ENCODE measurements at places on chromosomes 12 and 14. TPM values are rescaled to one million over a fixed set of nuclear protein-coding genes. Genes with fewer than 3 reads are reported as not detected.
A peak's percentile ranks its signal among the peaks of the same experiment; 100 is the strongest.

DNA sequence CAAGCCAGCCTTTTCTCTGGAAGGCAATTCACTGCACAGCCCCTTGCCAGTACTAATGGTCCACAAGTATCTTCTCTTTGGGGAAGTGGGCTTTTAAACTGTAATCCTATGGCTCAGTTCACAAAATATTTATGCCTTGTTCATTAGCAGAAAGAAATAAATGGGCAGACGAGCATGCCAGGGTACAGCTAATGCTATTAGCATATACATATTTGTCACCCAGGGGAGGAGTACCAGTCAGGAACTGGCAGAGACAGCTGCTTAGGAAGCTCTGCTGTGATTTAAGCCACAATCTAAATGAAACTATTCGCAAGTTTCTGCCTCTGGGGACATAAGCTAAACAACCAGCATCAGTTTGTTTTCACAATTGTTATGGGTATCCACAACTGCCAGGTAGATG lies 113.4 kb upstream of the CCDC198 start:
- no peak for DNase-seq

GRCh38 chr14:48504921-48505320 lies 829.5 kb upstream of the MDGA2 start:
- DNase-seq, result no peak

GRCh38 chr12:59472273-59472672 lies 123.6 kb upstream of the SLC16A7 start:
- DNase-seq, result no peak

DNA sequence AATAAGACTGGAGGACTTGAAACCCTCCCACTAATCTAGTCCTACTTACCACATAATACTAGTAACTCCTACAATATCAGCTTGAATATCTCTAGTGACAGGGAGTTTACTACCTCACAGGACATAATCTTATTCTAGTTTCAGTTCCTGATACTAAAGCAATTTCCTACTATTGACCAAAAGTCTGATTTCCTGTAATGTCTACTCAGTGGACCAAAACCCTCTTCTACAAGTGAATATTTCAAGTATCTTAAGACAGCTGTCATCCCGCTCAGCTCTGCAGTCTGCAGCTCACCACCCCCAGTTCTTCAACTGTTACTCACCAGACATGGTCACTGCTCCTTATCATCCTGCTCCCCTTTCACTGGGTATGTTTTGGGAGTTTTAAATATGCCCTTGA lies 70.8 kb upstream of the TMCC3 start:
- no peak for DNase-seq

- DNase-seq, result peak; percentile 93
These were observed 23.7 kb upstream of the SLC2A3 start for GRCh38 chr12:7959701-7960121.

- no peak for DNase-seq
These were observed 216.2 kb upstream of the ABCD2 start for GRCh38 chr12:39835517-39836489.

DNA sequence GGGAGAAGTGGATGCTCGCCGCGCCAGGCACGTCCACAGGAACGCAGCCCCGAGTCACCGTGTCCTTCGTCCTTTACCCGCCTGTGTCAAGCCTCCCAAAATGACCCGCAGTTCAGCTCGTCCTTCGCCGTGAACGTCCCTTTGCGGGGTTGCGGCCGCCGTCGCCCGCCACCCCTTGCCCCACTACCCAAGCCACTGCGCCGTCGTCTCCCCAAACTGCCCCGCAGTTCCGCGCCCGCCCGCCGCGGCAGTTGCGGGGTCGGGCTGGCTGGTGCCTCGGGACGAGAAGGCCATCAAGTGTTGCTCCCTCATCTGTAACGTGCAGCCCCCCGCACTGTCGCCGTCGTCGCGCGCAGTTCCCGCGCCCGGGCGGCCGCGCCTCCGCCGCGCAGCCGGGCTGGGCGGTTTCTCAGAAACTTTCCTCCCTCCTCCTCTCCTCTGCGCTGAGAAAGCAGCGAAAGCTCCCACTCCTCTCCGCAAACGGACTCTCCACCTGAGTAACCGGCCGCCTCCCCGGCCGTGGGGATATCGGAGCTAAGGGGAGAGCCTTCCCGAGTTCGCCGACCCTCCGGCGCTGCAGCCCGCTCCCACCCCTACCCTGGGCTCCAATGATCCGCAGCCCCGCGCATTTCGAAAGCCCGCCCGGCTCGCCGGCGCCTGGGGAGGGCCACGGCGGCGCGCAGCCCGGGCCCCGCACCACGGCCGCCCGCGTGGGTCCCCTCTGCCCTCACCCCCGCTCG lies 6.7 kb downstream of the CDKN1B start:
- DNase-seq, result peak; percentile 35

DNA sequence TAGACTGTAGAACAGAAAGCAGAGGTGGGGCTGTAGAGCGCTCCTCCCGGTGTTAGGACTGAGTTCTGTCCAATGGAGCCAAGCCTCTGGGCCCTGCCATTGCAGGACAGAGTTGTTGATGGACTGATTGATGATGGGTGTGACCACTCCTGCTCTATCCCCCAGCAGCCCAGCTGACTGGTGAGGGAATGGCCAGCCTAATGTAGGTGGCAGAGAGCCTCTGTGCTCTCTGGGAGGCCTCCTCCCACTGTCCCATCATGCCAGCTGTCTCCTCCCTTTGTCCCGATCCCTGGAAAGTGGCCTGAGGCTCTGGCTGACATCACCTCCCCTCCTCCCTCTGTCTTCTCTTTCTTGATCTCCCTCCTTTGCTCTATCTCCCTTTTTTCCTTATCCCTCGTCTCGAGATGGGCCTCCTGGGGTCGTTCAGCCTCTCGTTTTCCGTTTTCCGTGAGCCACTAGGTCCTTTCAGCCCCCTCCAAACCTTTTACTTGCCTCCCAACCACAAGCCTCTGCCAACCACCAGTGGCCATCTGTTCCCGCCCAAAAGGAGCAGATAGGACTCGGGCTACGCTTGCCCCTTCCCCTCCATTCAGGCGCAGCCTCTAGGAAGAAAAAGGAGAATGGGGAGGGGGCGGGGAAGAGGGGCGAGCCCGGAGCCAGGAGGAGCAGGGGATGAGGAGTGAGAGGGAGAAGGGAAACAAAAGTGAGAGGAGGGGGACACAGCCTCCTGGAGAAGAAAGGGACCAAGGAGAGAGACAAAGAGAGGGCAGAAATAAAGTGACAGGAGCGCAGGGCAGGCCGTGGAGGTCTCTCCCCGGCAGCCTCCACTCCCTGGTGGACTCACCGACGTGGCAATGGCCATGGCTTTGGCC lies 572 bp downstream of the EFS start:
- peak; percentile 54 for DNase-seq

DNA sequence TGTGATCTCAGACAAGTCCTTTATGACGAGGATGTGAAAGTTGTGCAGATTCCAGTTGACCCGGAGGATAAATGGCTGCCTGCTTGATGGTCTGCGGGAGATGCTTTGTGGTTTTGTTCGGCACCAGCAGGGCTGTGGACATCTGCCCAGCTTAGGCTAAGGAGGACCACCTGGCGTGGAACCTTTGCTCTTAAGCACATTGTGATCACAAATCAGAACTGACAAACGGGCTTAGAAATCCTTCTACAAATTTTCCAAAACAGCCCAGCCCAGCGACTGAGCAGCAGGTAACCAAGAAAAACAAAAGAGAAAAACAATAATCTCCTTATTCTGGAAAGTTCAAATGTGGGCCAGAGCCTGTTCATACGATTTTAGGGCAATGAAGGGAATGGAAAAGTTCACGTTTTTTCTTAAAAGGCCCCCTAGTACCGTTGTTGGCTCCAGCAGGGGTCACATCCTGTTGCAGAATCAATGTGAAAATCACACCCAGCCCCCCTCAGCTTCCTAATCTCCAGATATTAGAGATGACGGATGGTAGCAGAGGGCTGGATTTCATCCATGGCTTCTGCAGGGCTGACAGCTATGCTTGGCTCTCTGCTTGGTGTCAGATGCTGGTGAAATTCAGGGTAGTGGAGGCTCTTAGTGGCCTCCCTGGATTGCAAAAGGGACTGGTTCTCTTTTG lies 81.1 kb upstream of the RFLNA start:
- DNase-seq, result peak; percentile 80

- peak; percentile 94 for DNase-seq
These were observed 318.2 kb downstream of the BCL11B start for GRCh38 chr14:98953551-98954348.

DNA sequence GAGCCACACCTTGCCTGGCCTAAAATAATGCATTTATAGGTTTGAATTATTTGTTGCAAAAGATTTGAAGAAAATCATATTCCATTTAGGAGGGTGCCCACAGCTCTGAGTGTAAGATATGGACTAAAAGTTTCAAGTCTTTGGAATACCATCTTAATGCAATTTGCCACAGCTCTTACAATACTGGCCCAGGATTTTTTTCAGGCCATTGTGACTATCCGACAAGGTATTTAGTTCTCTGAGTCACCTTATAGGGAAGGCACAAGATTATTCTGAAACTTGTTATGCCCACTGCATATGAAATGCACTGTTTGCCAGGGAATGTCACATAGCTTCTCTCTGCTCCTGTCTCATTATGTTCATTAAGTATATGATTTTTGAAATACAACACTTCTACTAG lies 29.6 kb upstream of the SLC6A13 start:
- DNase-seq, result no peak

The ASB2 gene
- total RNA-seq, result 0.78 TPM

The EFS gene
- total RNA-seq, result 2.8 TPM

The POTEG gene
- 0.29 TPM for total RNA-seq

The CAPZA3 gene
- total RNA-seq, result not detected

The SNRNP35 gene
- total RNA-seq, result 16.5 TPM

All from RPMI7951 (cell line).